ENCODE measurements at places on chromosomes 13 and 19.
A peak's percentile ranks its signal among the peaks of the same experiment; 100 is the strongest.

GRCh38 chr19:18610245-18610555 lies 2.5 kb upstream of the TMEM59L start:
- DNase-seq = no peak

GRCh38 chr13:43880926-43881325 lies 1.2 kb downstream of the LACC1 start:
- no peak for DNase-seq

GRCh38 chr13:86813198-86813597 lies 858.0 kb upstream of the SLITRK5 start:
- no peak for DNase-seq

DNA sequence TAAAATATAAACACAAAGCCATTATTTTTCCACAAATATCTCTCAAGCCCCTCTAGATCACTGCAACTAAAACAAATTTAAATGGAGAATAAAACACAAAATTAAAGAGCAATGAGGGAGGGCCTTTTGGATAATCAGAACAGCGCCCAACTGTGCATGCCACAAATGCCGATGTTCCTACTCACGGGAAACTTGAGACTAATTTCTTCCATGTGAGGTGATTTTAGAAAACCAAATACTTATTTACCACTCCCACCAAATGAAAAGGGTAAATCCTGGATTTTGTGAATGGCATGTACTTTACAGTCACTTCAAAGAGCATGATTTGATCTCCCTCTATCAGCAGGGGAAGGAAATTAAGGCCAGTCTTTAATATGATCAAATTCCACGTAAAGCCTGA lies 74.8 kb downstream of the SLC7A1 start:
- DNase-seq = no peak

GRCh38 chr13:52070929-52071523 lies 46.5 kb downstream of the UTP14C start:
- DNase-seq = no peak

DNA sequence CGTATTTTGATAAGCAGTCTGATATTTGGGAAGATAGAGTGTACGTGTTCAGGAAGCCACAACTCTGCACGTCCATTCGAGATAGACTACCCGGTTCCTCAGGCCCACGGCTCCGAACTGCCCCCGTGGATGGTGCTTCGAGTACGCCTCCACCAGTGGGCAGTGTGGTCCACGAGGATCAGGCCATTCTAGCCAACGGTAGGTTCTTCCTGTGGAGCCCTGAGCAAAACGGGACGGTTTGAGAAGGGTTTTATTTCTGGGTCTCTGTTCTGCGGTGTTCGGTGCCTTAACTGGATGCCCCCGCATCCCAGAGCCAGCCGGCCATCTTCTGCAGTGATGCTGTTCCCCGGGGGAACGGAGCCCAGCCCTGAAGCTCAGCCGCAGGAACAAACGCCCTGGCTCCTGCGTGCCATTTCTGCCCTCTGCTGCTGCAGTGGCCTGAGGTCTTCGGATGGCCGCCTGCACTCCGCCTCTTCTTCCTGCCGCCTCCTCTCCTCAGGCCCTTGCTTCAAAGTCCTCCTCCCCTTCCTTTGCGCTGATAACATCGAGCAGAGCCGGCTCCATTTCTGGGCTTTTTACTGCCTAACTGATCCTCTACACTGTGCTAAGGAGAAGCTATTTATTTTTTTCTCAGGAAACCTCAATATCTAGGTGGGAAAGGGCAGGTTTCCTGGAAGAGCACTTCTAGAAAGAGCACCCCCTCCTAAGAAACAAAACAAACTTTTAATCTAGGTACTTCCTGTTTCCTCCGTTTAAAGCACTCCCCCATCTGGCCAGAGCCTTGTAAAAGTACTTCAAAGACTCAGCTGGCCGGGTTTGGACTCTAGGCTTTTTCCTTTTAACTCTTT lies 36.2 kb upstream of the SLC46A3 start:
- peak; percentile 0 for DNase-seq

GRCh38 chr19:14954071-14954655 lies 12.9 kb downstream of the OR7C2 start:
- DNase-seq = no peak

- no peak for DNase-seq
Observed at GRCh38 chr19:52935434-52935833, 12.2 kb upstream of the ZNF888 start.

DNA sequence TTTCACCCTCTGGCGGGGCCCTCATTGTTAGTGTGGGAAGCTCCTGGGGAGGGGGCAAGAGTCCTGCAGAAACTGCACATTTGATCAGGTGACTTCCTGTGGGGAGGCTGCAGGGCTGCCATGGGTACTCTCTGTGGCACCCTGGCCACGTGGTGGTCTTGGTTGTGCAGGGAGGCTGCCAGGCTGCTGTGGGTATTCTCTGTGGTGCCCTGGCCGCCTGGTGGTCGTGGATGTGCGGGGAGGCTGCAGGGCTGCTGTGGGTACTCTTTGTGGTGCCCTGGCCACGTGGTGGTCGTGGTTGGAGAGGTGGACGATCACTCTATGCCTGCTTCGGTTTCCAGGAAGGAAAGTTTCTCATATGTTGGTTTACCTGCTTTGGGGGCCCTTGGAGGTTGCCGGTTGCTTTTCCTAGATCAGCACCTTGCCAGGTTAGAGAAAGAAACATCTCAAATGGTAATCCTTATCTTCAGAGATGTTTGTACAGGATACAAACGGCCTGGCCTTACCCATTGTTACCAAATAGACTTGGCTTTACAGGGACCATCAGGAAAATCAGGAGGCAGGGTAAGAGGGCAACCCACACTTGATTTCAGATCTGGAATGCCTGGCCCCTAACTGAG lies 22.9 kb downstream of the TEX29 start:
- DNase-seq = no peak

- no peak for DNase-seq
Observed at GRCh38 chr19:7294558-7295212, 471 bp upstream of the INSR start.

DNA sequence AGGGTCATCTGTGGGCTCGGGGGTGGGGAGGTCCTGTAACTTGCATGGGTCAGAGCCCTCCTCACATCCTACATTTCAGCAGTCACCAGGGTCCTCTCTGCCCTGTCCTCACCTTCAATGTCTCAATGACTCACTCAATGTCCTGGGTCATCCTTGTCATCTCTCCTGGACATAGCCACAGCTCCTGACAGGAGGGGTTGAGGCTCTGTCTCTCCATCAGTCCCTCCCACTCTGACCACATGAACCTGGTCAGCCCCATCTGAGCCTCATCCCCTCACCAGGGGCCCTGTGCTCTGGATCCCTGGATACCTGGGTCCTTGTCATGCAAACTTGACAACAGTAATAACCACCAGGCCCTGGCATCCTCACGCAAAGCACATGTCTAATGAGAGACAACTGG lies 13.4 kb downstream of the CEACAM21 start:
- no peak for DNase-seq

- no peak for DNase-seq
Observed at GRCh38 chr13:59447031-59447430, 716.7 kb downstream of the DIAPH3 start.

DNA sequence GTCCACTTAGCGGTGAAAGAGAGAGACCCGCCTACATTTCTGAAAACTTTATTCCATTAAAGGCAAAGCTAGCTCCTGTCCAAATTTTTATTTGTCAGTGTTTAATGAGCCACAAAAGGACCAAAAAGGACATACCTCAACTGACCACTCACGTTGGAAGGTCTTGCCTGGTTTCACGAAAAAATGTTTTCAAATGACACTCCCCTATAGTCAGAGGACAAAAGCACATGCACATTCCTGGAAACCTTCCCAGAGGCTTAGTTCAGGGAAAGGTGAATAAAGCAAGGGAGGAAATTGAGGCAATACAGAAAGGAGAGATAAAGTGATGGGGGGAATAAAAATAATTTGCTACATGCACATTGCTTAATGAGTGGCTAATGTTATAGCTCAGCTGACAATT lies 55.6 kb downstream of the DOCK9 start:
- DNase-seq = no peak

DNA sequence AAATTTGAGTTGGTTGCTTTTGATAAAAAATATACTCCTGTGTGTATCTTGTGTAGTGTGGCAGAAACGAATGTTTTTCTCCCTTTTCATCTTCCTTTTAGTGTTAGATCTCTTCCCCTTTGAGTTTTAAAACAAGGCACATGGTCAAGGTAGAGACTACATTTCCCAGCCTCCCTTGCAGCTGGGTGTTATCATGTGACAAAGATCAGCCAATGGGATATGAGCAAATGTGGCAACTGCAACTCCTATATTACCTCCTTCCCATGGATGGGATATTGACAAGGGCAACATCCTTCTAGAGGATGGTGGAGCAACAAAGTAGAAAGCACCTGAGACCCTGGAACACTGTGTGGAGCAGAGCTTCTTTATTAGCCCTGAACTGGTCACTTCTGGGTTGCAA lies 42.4 kb downstream of the ADGRE3 start:
- DNase-seq = no peak

GRCh38 chr19:57362419-57362818 lies 932 bp upstream of the TRAPPC2B start:
- DNase-seq = no peak

- DNase-seq = no peak
Observed at GRCh38 chr13:33050161-33050560, 33.9 kb downstream of the KL start.

- DNase-seq = no peak
Observed at GRCh38 chr19:11205939-11206570, 8.7 kb upstream of the KANK2 start.

GRCh38 chr13:111629016-111629415 lies 308.6 kb downstream of the TEX29 start:
- no peak for DNase-seq

All from stimulated activated CD4-positive, alpha-beta T cell treated with anti-CD3 and anti-CD28 coated beads, TNF-alpha, amount 100 ng/mL, for 24 hours (primary cell).